ENCODE measurements at places on chromosomes 5 and 9.

GRCh38 chr9:21611891-21612290, 129.8 kb upstream of the IFNE start:
- DNase-seq, result peak; percentile 11

DNA sequence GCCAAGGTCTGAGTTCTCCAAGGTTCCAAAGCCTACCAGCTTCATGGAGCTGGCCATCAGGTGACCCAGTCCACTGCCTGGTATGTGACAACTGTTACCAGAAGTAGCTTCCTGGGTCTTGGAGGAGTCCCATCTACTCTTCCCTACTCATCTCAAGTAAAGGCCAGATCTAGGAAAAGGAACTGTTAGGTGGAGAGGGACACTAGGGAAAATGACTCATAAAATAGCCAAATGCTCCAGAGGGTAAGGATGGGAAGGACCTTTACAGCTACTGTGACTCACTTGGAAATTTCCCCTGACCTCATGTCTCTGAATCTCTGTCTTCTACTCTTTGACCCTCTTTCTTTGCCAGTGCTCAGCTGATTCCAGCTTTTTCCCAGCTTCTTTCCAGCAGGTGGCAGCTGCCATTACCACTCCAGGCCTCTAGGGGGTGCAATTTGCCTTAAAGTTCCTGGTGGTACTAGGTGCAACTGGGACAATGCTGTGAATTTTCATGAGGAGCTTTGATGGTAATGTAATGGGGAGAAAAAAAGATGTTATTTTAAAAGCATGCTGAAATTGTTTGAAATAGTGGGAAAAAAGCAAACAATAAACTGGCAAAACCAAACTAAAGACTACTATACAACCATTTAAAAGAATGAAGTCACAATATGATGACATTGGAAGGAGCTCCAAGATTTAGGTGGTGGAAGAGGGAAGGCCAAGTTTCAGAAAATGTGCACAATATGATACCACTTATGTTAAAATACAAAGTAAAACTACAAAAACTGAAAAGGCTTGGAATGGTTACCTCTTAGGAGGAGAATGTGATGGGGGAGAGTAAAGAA, 27.1 kb upstream of the MYORG start:
- DNase-seq, result peak; percentile 42

- no peak for DNase-seq
Measured at GRCh38 chr9:130246126-130246525, 19.4 kb upstream of the HMCN2 start.

DNA sequence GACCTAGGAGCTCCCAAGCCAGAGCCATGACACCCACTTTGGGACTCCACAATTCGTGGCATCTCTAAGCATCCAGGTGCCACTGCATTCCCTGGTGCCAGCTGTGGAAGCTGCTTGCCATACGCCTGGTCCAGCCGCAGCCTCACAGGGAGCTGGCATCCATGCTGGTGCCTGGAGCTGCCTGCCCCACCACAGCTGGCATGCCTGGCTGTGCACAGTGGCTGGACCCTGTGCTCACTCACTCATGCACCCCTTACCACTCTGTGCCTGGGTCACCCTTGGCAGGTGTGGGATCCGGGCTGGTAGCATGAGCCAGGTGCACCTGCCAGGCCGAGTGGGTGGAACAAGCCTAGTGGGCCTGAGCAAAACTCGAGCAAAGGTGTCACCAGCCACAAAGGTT, 90.1 kb downstream of the CAVIN4 start:
- DNase-seq, result no peak

GRCh38 chr5:74250304-74251102, 390.0 kb downstream of the ENC1 start:
- DNase-seq, result no peak

- DNase-seq, result no peak
Measured at GRCh38 chr5:67262206-67262605, 65.6 kb upstream of the CD180 start.

GRCh38 chr5:113489299-113489698, 1.0 kb upstream of the MCC start:
- DNase-seq, result peak; percentile 50

GRCh38 chr9:36191290-36191645, 547 bp downstream of the CLTA start:
- DNase-seq, result peak; percentile 48

DNA sequence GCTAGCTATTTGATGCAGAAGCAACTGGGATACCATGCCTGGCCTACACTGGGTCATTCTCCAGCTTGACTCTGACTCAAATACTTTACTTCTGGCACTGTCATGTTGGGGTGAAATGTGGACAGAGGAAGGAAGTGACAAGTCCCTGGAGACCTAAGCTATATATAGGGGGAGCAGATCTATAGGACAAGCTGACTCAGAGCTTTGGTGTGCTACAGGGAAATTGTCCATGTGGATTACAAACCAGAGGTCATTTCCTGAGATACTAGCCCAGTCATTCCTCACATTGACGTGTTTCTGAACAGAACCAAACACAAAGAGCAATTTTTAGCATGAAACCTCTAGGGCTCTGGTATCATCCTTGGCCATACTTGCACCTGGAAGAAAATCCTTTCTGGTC, 531.6 kb upstream of the CLINT1 start:
- DNase-seq, result no peak

GRCh38 chr9:82410866-82411265, 422.3 kb downstream of the SPATA31D1 start:
- no peak for DNase-seq

DNA sequence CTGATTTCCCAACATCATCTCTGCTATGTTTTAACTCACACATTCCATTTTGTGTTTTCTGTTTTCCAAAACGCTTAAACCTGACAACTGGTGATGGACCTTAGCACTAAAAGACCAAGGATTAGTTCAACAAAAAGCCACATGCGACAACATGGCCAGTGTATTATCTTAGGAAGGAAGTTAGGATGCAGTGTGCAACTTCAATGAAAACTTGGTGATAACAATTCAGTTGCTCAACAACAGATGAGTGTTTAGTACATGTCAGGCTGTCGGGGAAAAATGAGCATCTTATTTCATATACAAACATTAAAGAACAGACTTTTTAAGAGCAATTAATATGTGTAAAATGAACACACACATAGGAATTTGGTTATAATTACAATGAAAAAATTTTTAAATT, 780.0 kb downstream of the SEMA5A start:
- no peak for DNase-seq

DNA sequence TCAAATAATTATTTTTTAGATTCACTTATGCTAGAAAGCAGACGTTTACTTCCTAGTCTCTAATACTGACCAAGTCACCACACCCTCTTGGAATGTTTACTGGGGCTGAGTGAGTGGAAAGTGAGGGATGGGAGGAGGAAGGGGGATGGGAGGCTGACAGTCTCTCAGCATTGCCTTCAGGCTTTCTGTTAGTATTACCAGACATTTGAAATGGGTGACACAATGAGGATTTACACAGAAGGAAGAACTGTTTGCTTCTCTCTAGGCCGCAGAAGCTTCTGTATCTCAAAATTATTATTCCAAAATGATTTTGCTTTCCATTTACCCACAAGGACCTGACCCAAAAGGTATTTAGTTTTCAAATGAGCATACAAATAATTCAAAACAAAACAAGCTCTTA, 232.8 kb upstream of the ZNF608 start:
- DNase-seq, result no peak

DNA sequence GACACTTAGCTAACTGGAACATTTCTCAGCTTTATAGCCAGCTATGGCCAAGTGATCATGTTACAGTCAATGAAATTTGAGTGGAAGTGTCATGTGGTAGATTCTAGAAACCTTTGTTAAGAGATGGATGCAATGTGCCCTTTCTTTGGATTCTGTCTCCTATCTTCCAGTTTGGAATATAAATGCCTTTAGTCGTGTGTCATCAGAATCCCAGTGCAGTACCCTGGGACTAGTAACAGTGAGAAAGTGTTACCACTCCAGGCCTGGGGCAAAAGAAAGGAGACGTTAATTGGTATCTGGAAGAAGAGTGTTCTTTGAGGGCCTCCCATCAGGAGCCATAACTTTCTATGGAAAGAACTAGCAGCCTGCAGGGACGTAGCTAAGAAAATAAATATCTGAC, 149.6 kb downstream of the SNX18 start:
- no peak for DNase-seq

GRCh38 chr9:135081264-135081660, 6.2 kb upstream of the OLFM1 start:
- DNase-seq, result no peak

GRCh38 chr9:12735665-12736064, 39.2 kb upstream of the LURAP1L start:
- DNase-seq, result no peak

GRCh38 chr5:135395866-135396265, 3.2 kb downstream of the MACROH2A1 start:
- no peak for DNase-seq

DNA sequence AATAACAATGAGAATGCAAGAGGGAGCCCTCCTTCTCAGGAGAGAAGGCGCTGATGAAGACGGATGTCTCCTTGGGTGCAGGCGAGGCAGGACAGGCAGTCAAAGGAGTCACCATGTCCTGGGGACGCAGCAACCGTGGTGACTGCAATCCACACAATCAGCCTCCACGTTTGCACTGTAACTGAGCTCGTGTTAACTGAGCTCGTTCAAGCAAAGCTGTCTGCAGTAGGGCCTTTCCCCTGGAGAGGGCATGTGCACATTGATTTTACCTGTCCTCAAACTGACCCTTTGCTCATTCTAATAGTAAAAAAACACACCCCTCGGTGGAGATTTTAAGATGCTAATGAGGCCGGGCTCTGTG, 2.8 kb downstream of the SARDH start:
- DNase-seq, result no peak

GRCh38 chr9:136916330-136917184, 28.0 kb downstream of the FBXW5 start:
- DNase-seq, result peak; percentile 18

DNA sequence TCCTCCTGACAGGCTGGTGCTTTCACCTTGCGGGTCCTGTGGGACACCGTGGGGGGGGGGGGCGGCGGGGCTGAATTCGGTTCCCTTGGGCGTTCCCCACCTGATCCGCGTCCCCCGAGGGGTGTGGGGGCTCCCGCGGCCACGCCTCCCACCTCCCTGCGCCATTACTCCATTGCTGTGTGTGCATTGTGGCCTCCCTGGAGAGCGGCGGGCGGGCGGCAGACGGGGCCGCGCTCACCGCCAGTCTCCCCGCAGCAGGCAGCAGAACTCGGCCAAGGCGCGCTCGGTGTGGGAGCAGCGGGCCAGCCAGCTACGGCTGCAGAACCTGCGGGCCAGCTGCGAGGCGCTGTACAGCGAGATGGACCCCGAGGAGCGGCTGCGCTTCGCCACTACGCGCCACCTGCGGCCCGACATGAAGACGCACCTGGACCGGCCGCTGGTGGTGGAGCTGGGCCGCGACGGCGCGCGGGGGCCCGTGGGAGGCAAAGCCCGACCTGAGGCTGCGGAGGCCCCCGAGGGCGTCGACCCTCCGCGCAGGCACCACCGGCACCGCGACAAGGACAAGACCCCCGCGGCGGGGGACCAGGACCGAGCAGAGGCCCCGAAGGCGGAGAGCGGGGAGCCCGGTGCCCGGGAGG, 145.3 kb downstream of the CACNA1B start:
- no peak for DNase-seq

- no peak for DNase-seq
Measured at GRCh38 chr9:96382839-96383164, 709 bp downstream of the SLC35D2 start.

- no peak for DNase-seq
Measured at GRCh38 chr9:35797311-35798109, 6.1 kb downstream of the NPR2 start.

DNA sequence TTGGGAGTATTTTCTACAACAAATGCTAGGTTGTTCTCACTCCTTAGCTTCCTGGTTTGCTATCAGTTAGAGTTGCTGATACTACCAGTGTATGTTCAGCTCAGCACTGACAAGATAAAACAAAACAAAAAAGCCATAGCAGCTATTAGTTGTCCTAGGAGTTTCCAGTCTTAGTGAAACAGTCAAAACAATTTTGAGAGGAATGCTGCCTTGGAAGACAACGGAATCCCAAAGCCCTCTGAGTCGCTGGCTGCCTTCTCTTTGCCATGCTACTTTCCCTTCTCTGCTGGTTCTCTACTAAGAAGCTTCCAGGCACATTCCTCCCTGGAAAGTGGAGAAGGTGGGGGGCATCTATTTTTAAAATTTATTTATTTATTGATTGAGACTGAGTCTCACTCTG, 5.4 kb upstream of the CREBRF start:
- DNase-seq, result no peak

DNA sequence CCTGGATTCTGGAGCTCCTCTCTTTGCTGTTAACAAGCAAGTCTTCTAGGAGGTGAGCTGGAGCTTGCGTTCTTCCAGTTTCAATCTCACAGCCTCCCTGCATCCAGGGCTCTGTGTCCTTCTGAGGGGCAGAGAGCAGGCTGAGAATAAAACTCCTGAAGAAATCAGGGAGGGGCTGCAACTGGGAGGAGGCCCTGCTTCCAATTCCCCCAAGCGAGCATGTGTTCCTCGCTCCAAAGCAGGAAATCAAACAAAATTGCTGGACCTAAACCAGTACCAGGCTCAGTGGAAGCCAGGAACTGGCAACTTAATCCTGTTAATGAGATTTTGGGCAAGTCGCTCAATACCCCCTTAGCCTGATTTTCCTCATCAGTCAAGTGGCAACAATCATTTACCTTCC, 181.8 kb downstream of the ASTN2 start:
- no peak for DNase-seq

DNA sequence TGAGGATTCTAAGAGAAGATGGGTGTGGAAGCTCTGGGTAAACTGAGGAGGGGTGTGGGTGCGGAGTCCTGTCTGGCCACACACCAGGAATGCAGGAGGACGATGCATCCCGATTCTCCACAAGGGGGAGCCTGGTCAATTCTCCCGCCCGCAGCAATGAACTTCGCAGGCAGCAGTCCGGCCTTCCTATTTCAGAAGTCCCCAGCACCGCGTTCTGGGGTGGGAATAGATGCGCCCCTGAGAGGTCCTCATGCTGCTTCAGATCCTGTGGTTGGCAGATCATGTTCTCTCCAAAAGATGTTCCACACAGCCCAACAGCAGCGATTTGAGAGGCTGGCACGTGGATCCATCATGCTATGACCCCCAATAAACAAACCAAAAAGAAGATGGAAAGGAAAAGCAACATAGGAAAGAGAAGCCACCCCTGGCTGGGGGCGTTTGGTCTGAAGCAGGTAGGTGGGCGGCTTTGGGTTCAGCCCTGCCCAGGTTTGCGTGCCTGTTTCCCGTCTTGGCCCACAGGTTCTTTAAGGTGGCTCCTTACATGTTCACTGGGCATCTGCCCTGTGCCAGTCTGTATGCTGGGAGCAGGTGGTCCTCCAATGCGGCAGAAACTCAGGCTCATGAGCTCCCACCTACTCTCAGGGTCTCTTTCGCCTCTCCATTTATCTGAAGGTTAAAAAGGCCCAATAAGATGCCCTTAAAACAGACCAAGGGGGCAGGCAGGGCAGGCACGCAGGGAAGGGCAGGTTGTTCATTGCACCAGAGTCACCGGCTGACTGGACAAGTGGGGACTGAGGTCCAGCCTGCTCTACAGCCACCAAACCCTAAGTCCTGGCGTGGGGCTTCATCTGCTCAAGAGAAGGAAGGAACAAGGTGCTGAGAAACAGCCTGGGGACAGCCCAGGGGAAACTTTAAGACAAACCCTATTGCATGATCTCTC, 171.6 kb downstream of the PAX5 start:
- DNase-seq, result no peak

All from activated CD4-positive, alpha-beta T cell treated with anti-CD3 and anti-CD28 coated beads, Interleukin-2, amount 50 U/mL, for 16 hours (primary cell).